ENCODE measurements at places on chromosomes 2 and 18.
A peak's percentile ranks its signal among the peaks of the same experiment; 100 is the strongest.

DNA sequence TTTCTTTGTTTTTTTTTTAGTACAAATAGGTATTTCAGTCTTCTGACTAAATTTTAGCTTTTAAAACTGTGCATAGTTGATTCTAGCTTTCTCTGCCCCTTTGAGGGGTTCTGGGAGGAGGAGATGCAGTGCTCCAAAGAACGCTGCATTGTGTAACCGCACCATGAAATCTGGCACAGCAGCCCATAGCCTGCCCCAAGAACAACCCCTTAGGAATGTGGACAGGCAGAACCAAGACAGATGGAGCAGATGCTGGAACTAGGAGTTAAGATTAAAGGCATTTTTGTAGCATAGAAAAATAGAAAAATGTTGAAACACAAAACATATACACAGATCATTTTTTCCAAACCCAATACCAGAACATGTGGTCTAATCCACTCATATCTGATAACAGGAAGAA, 187.5 kb downstream of the SCG2 start:
- DNase-seq = no peak

- DNase-seq = peak; percentile 65
Measured at GRCh38 chr2:241009601-241010530, 11.4 kb downstream of the SNED1 start.

- no peak for DNase-seq
Measured at GRCh38 chr18:45169610-45170009, 445.7 kb upstream of the SLC14A2 start.

DNA sequence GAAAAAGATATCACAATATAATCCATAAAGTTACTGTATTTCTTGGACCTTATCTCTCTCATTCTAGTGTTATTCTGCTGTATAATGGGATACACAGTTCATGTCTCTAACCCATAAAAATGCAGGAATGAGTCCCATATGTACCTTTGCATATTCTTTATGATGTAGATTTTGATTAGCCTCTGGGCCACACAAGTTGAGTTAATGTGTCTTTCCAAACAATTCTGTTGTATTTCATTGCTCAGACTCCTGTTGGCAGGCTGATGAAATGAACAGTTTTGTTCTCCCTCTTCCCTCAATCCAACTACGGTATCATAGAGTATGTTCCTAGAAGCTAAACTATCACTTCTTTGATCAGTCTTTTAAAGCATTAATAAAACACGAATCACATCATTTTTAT, 113.2 kb upstream of the SATB2 start:
- DNase-seq = no peak

- DNase-seq = no peak
Measured at GRCh38 chr18:60200558-60200957, 172.0 kb downstream of the MC4R start.

GRCh38 chr2:12487253-12488004, 229.3 kb upstream of the TRIB2 start:
- DNase-seq = no peak

DNA sequence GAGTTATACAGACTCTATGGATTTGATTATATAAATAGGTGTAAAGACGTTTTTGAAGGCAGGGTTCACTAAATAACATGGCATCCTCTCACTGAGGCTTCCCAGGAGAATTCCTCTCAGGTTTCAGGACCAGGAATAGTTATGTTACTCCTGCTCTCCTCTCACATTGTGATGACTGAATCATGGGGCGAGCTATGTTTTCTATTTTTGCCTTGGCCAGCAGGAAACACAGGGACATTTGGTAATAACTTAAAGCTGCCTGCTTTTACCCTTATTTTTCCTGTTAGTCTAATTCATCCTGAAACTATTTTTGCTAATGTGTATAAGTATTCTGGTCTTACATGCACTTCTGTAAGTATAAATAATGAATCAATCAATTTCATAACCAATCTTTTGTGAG, 115.3 kb upstream of the ITGB6 start:
- no peak for DNase-seq

DNA sequence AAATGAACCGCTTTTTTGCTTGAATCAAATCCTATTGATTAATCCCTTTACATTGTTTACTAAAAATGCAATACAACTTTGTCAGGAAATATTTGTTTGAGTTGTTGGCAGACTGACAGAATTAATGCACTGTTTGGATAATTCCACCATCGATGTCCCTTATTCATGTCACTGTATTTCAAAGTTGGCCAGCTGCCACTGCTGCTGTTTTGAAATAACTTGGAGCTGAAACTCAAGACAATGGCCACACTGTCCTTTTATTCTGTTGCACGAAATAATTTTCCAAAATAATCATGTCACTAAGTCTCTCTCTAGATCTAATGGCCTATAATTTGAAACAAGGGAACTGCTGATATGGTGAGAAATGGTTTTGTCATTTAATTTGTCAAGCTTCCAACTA, 55.2 kb upstream of the PAX3 start:
- DNase-seq = no peak

DNA sequence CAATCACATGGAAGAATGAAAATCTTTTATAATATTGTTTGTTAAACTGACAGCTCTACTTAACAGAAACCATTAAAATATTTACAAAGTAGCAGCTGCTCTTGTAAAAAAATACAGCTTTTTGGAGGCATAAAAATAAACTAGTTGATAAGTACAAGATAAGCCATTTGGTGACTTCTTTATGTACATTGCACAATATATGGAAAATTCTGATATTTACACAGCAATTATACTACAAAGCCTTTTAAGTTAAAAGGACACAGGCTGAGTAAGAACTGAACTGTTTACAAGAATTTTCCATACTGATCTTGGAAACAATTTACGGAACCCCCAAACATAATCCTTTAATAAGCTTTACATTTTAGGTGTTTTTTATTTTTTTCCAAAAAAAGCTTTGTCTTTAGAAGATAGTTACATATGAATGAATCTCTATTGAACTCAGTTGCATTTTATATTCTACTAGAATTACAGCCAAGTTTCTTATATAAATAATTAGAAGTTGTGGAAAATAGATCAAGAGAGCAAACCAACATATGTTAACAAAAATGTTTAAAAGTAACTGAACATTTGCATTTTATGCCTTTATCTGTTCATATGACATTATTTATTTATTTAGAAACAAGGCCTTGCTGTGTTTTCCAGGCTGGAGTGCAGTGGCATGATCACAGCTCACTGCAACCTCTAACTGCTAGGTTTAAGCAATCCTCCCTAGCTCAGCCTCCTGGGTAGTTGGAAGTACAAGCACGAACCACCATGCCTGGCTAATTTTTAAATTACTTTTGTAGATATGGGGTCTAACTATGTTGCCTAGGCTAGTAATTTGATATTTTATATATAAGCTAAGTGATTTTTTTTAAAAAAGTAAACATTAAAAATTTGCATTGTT, 142.5 kb downstream of the OTX1 start:
- DNase-seq = no peak

DNA sequence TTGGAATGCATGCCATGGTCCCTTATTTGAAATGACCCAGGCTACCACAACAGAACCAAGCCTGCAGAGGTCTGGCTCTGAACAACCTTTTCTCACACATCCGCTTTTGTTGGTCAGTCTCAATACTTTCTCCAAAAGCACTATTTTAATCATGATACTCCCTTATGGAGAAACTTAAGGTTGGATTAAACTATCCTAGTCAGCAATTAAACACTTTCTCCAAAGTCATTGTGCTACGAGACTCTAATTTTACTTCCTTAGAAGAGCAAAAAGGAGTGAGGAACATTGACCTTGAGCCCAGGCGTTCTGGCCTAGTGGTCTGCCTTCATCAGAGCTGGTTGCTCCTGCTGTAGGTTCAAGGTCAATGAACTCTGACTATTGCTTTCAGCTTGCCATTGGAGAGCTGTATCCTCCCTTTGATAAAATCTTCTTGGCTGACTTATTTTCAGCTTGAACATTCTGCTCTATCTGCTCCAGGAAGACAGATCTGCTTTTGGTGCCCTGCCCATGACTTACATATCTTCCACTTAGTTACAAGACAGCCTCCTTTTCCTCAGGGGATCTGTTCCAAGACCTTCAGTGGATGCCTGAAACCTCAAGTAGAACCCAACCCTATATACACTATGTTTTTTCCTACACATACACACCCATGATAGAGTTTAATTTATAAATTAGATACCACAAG, 91.2 kb downstream of the NCKAP5 start:
- DNase-seq = no peak

DNA sequence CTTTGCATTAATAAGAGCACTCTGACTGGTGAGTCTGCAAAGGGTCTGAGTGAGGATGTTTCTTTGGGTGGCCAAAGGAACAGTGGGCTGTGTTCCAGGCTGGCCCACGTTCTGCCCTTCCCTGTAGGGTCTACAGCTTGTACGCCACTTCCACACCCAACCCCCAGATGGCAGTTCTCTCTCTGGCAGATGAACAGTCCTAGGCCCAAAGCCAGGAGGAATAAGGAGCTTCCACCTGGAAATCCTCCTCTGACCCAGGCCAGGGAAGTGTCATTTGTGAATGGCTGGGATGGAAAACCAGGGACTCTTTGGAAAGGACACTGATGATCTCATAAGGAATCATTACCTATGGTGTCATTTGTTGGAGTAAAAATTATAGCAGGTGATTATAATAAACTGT, 6.6 kb downstream of the OTOF start:
- no peak for DNase-seq

GRCh38 chr2:200843993-200844948, 20.2 kb downstream of the CLK1 start:
- DNase-seq = no peak

- no peak for DNase-seq
Measured at GRCh38 chr2:101706819-101707177, 9.3 kb downstream of the MAP4K4 start.

- no peak for DNase-seq
Measured at GRCh38 chr2:204129591-204130294, 193.2 kb downstream of the ICOS start.

- no peak for DNase-seq
Measured at GRCh38 chr2:102660070-102660469, 40.7 kb downstream of the SLC9A2 start.

- no peak for DNase-seq
Measured at GRCh38 chr18:50720325-50720674, 99.5 kb downstream of the MRO start.

All from activated naive CD8-positive, alpha-beta T cell treated with anti-CD3 and anti-CD28 coated beads, Interleukin-2, amount 10 ng/mL, durations not matched to agents 7 days and 5 days (primary cell).